Effector memory CD8-positive, alpha-beta T cell (primary cell): ENCODE measurements at places on chromosomes 3 and 15.

GRCh38 chr3:170076715-170077238 lies 39.0 kb downstream of the GPR160 start:
- DNase-seq: no peak

DNA sequence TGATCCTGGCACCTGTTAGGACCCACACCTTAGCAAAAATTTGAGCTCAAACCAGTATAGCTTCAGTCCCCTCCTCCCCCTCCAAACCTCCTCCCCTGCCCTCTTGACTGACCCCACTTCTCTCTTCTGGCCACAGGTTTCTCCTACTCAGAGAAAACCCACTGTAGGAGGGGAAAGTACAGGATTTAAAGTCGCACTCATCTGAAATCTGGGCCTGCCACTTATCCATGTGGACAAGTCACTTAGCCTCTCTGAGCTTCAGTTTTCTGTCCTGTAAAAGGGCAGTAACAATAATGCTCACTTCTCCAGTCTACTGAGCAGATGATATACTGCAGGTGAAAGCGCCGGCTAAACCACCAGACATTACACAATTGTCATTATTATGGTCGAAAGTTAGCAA lies 142.7 kb downstream of the MEGF11 start:
- DNase-seq: no peak

DNA sequence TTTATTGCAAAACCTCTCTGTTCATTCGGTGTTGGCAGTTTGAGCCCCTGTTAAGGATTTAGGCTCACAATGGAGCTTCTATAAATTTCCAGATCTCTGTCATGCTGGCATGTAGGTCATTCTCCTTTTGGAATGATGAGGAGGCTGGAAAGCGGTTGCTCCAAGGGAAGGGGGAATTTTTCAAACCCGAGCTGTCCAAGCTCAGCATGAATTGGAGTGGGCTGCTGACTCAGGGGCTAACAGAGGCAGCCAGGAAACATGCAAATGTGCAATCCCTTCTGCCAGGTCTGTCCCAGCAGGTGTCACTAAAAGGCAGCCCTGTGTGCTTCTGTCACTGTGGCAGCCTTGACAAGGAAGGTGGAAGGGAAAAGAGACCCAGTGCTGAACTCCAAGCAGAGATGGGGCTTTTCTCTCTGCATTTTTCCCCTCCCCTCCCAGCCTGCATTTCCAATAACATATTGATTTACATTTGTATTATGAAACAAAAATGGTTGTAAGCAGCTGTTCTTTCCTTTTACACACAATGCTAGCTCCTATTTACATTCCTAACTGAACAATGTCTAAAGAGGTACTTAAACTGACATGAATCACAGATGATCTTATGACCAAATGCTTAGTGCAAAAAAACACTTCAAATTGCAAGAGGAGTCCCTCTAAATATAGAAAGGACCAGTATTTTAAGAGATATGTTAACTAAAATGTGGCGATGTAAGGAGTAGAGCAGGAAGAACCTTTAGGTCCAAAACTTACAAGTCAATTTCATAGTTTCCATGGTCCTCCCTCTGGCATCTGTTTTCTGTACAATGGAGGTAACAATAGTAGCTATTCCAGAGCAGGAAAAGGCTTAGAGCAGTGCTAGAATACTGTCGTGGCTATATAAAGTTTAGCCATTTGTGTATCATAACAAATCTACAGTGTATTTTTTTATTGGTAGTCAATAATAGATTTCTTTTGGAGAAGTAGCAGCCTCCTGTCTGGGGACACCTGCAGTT lies 84.5 kb upstream of the ATP10A start:
- DNase-seq: no peak

GRCh38 chr3:71345429-71346040 lies 238.0 kb downstream of the FOXP1 start:
- DNase-seq: no peak

GRCh38 chr3:112635674-112636073 lies 5.3 kb downstream of the CCDC80 start:
- DNase-seq: no peak

GRCh38 chr15:89332446-89332845 lies 2.2 kb downstream of the POLG start:
- no peak for DNase-seq

- DNase-seq: no peak
Observed at GRCh38 chr3:139302084-139302800, 41.6 kb upstream of the MRPS22 start.

GRCh38 chr15:32856753-32857152 lies 138.9 kb downstream of the GREM1 start:
- DNase-seq: no peak

DNA sequence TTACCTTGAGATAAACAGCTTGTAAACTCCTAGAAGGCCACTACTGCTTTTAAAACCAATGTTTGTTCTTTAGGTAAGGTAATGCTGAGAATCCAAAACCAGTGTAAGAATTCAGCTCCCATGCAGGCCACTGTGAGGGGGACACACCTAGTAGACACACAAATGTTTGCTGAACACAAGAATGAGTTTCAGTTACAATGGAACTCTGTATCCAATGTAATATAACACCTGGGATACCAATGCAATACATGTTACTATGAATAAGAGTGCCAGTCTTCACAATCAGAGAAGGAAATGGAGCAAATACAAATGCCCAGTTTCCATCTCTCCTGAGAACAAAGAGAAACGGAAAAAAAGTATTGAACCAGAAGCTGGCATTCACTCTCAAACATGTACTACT lies 65.9 kb downstream of the IGF2BP2 start:
- DNase-seq: no peak

- no peak for DNase-seq
Observed at GRCh38 chr3:18670759-18671158, 245.6 kb upstream of the SATB1 start.
